ENCODE measurements at places on chromosomes 3 and 15.

GRCh38 chr15:63918317-63918672 lies 84.5 kb upstream of the HERC1 start:
- DNase-seq = no peak

DNA sequence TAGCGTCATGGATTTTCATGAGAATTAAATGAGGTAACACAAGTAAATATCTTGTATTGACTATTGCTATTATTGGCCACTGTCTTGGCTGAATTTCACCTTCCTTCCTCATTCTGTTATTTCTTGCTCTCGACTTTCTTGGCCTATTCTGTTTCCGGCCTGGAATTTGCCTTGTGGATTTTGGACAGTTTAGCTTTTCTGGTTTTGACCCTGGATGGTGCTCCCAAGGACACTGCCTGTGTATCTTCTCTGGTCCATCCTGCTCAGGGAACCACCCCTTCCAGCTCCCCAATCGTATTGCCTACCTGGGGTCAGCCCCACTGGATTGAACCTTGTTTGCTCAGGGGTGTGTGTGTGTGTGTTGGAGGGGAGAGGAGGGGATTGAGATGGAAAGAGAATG lies 376.2 kb upstream of the C2CD4B start:
- no peak for DNase-seq

GRCh38 chr3:150260398-150260710 lies 147.7 kb upstream of the TSC22D2 start:
- DNase-seq = no peak

DNA sequence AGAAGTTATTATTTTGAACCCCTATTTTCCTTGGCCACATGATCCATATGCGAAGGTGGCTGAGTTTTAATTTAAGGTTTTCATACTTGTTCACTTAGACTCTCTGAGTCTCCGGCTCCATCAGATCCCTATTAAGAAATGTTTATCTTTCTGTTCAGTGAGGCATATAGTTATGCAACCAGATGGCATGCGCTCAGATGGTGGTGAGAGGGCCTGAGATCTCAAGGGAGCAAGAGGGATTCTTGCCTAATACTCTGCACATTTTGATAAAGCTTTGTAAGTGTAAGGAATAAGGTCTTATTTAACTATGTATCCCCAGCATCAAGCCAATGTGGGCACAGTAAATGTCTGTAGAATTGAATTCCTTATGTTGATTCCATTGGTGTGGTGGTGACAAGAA lies 78.9 kb upstream of the DPH6 start:
- no peak for DNase-seq

DNA sequence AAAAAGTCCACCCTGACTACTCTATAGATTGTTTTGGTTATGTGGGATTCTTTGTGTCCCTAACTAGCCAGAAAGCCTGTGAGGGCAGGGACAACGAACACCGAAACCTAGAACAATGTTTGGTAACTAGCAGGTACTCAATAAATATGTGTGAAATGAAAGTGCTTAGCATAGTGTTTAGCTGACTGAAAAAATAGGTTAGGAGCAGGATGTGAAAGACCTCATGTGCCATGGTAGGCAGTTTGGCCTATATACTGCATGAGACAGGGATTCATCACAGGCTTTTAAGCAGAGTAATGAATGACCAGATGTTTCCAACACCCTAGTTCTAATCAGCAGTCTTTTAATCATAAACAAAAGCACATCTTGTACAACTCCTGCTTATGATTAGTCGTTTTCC lies 64.2 kb downstream of the MYO5A start:
- DNase-seq = no peak

DNA sequence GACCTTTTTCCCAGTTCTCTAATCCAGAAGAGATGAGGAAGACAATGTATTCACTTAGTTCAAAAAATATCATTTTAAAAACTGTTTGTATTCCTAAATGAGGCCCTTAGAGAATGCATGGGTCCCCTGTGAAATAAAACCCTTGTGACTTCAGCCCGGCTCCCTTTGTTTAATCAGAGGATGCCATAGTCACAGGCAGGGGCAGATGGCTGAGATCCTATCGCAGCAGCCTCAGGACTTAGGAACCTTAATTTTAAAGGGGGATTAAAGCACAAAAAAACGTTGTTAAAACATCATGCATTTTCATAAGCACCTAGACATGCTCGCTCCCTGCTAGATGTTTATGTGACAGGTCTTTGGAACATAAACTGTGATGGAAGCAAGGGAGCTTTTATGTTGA lies 176.6 kb downstream of the IL20RB start:
- DNase-seq = no peak

GRCh38 chr3:189812806-189813465 lies 181.7 kb downstream of the TP63 start:
- no peak for DNase-seq

- no peak for DNase-seq
Measured at GRCh38 chr15:88230823-88231222, 25.7 kb downstream of the NTRK3 start.

DNA sequence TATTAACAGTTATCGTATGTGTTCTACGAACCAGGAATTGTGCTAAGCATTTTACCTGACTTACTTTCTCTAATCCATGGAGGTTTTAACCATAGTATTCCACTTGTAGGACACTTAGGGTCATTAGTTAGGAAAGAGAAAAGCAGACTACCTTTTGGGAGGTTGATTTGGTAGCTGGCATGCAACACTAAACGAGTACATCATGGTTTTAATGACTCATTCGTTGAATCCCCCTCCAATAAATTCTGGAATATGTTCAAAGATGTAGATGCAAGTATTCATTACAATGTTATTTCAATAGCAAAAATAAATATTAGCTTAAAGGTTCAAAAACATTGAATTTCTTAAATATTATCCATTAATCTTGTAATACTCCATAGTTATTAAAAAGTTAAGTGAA lies 162.5 kb downstream of the FMN1 start:
- no peak for DNase-seq

DNA sequence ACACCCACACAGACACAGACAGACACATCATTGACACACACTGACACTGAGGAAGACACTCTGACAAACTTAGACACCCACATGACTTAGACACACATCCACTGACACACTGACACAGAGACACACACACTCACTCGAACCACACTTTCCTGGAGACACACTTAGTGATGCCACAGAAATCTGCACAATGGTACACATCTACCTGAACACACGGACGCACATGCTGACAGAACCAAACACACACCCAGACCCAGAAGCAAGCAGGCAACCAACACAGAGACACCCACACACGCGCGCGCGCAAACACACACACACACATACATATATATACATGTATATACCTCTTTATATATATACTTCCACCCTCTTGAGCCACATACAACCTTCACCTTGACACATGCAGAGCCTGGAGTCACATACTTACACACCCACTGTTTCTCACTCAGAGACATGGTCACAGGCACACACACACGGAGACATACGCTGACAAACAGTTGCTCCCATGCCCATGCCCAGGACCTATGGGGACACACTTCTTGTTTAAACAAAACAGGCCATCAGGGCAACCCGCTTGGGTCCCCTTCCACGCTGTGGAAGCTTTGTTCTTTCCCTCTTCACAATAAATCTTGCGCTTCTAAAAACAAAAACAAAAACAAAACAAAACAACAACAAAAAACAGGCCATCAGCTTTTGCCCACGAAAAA lies 913 bp upstream of the SCN5A start:
- no peak for DNase-seq

DNA sequence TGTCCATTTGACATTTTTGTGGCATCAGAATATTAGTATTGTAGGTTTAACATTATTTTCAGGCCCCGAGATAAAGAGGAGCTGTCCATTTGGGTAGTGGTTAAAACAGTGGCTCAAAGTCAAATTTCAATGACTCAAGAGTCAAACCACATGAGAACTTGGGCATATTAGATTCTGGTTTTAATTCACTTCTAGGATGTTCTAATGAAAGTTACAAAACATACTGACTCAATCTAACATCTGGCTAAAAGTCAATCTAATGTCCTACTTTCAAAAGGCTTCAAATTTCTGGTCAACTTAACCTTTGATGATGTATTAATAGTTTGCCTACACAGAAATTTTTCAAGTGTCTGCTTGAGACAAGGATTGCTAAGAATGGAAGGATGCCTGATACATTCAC lies 112.4 kb downstream of the ABI3BP start:
- no peak for DNase-seq

DNA sequence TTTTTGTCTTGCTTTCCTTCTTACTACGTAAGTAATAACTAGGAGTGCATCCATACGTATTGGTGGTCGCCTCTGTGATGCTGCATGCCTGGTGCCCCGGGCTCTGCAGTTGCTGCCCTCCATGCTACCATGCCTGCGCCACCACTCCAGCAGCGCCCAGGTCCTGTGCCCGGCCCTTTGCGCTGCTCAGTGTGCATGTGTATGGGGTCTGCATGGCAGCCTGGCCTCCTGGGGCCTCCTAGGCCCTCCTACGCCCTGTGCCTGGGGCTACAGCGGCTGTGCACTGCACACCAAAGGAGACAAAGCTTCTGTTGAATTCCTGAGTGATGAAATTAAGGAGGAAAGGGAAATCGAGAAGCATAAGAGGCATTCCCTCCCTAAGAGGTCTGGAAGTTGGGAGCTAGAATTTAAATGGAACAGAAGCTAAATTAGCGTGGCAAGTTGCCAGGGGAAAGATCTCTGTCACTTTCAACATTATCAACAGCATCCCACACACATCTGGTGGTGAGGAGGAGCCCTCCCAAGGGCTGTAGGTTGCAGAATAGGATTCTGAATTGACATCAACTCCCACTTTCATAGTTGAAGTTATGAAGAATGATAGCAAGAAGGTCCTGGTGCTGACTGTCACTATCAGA lies 275.0 kb upstream of the CHRM5 start:
- no peak for DNase-seq

DNA sequence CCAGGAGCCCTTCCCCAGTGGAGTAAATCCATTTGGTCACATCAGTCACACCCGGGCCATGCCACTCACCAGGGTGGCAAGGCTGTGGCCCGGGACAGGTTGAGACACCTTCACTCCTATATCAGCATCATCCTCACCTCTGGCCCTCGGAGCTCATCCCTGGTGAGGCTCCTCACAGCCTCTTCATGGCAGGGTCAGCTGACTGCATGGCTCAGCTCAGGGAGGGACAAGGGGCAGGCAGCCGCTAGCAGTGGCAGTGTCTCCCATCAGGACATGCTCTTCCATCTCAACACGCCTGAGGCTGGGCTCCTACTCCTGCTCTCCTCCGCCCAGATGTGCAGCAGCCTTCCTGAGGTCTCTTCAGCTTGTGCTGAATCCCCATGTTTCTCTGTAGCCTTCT lies 26.4 kb upstream of the PARL start:
- no peak for DNase-seq

- DNase-seq = no peak
Measured at GRCh38 chr3:110811050-110811449, 260.6 kb upstream of the NECTIN3 start.

- no peak for DNase-seq
Measured at GRCh38 chr3:126955004-126955790, 27.7 kb upstream of the PLXNA1 start.

DNA sequence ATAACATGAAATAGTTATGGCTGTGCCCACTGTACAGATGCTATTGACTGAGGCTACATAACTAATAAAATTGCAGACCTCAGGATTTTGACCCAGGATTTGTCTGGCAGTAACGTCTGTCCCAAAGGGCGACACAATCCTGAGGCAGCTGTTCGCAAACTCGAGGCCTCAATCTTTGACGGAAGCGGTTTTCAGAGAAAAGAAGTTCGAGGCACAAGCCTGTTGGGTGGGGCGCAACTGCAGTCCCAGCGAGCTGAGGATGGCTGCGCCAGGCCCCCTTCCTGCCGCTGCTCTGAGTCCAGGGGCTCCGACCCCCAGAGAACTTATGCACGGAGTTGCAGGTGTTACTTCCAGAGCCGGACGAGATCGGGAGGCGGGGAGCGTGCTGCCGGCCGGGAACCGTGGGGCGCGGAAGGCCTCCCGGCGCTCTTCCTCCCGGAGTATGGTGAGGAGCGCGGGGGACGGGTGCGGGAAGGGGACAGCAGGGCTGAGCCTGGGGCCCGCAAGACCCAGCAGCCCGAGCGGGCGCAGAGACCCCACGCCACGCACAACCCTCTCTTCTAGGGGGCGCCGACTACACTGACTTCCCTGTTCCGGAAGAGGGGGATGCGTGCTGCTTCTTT lies at the start of gene PARP15:
Gene PARP15 (plus strand): TSS at position 242 of the 623 bp plus-strand sequence. CDS start 18 bp downstream, at position 260.
- DNase-seq = no peak

DNA sequence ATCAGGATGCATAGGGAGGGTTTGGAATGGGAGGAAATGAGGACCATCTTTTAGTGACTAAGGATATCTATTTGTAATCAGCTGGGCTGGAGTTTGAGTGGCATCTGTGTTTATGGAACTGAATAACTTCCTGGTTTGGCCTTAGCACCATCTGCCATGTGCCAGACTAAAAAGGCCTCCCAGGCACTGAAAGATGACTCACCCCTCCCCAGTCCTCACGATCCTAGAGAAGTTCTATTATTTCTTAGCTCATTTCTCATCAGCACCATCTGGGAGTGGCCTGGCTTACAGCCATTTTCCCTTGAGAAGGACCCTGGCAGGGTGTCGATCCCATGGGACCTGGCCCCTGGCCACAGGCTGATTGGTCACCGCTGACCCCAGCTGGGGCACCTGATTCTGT lies 23.9 kb upstream of the CTXND1 start:
- no peak for DNase-seq

- DNase-seq = no peak
Measured at GRCh38 chr3:33035596-33035995, 61.4 kb downstream of the GLB1 start.

DNA sequence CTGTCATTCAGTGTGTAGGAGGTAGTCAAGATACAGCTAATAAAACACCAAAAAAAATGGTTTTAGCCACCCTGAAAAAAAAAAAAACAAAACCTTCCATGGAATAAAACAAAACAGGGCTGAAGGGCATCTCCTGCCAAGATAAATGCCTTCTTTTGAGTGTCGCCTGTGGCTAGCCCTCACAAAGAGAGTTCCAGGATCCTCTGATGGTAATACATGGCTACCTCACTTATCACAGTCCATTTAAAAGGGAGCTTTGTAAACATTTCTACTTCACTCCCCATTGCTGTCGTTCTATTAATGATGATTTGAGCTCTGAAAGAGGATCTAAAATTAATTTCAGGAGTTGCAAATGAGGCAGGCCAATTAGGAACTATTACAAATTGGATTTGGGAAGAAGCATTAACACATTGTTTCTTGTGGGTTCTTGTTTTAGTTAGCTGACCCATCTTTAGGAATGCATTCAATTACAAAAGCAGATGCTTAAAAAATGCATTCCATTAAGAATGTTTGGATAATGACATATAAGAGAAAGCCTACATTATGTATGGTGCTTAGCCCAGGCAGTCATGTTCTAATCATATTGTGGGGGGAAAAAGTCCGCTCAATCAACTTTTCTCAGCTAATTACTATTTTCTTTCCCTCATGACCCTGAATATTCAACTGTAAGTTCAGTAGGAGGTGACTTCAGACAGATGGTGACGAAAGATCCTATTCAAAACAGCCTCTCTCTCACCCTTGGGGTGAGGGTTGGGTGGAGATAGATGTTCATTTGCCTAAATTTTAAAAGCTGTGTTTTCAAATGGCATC lies 255.1 kb upstream of the WNT5A start:
- DNase-seq = no peak

- DNase-seq = no peak
Measured at GRCh38 chr3:169237201-169237600, 426.3 kb downstream of the MECOM start.

Measured in stimulated activated CD4-positive, alpha-beta T cell treated with anti-CD3 and anti-CD28 coated beads, TNF-alpha, amount 100 ng/mL, for 4 hours (primary cell).